Osteocyte (in vitro differentiated cells): ENCODE measurements at places on chromosomes 1 and 21. TPM values are rescaled to one million over a fixed set of nuclear protein-coding genes. Genes with fewer than 3 reads are reported as not detected.

Gene SPRR2A
- total RNA-seq, result not detected in 2 replicates

Gene MSH4
- total RNA-seq, result 0.62 and 0.68 TPM in 2 replicates

DNA sequence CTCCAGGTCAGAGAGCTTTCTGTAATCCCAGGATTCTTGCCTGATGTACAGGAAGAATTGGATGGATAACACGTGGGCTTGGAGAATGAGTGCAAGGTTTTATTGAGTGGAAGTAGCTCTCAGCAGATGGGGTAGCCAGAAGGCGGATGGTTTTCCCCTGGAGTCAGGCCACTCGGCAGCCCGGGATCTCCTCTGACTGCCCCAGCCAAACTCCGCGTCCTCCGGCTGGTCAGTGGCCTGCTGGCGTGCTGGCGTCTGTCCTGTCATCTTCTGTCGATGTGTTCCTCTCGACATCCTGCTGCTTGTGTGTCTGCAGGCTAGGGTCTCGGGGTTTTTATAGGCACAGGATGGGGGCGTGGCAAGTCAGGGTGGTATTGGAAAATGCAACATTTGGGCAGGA is 27.4 kb upstream of the GJA9 start:
- no peaks in the 10 kb centered on the region for H3K27me3 ChIP-seq
- H3K4me3 ChIP-seq, result no peak overlapping the region
- no peak overlapping the region for H3K27ac ChIP-seq

DNA sequence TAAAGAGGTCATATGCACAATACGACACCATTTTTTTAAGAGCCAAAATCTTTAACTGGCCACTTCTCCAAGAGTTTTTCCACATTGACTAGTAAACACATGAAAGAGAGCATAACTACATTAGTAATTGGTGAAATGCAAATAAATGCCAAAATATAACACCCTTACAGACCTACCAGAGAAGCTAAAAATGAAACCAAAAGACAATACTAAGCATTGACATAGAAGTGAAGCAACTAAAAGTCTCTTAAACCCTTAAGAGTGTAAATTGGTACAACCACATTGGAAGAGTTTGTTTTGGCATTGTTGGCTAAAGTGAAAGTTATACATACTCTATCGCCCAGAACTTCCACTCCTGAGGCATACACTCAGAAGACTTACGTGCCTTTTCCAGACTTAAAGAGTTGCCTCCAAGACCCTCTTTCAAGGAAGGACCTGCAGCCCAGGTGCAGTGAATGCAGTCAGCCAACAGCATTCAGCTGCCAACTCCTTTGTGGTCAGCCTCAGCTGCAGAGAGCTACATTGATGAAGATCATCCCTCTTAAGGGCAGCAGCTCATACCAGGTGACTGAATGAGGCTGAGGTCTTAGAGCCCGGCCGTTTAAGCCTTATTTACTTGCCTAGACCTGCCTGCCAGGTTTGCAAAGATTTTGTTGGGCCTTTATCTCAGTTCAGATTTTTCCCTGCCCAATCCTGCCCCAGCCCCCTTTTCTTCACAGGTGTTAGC is 839.1 kb upstream of the ADGRL2 start:
- no peak overlapping the region for H3K27ac ChIP-seq
- no peaks in the 10 kb centered on the region for H3K27me3 ChIP-seq
- no peaks in the 10 kb centered on the region for H3K4me1 ChIP-seq
- H3K36me3 ChIP-seq, result no peaks in the 10 kb centered on the region
- no peak overlapping the region for H3K4me3 ChIP-seq
- no peak for DNase-seq

DNA sequence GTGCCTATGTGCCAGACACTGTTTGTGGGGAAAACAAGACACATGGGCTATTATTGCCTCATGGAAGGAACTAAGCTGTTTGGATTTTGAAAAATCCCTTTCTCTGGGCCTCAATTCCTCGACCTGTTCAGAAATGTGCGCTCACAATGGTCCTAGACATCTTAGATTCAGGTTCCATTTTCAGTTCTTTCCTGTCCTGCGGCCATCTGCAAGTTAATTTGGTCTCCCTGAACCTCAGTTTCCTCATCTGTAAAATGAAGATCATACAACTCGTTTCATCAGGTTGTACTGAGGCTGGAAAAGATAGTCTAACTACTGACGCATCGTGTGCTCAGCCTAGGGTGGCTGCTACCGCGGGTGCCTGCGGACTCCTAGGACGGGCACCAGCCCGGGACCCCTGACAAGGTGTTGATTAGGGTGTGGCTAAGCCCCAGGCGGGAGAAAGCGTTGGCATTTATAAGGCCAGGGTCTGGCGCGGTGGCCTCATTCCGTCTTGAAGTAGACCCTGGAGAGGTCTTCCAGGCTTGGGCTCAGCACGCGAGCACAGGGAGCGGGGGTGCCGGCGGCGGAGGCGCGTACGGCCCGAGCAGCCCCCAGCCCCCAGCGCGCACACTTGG is 493 bp upstream of the ELOA start:
- peaks cover 35% of the 10 kb centered on the region for H3K4me1 ChIP-seq
- peaks cover 4% of the 10 kb centered on the region for H3K36me3 ChIP-seq
- DNase-seq, result no peak
- H3K4me3 ChIP-seq, result peak overlapping the region; percentile 82

- peaks cover 44% of the 10 kb centered on the region for H3K36me3 ChIP-seq
- H3K4me1 ChIP-seq, result no peaks in the 10 kb centered on the region
- H3K27me3 ChIP-seq, result no peaks in the 10 kb centered on the region
- no peak overlapping the region for H3K27ac ChIP-seq
Observed at GRCh38 chr1:11124965-11125364, 25.3 kb upstream of the EXOSC10 start.

DNA sequence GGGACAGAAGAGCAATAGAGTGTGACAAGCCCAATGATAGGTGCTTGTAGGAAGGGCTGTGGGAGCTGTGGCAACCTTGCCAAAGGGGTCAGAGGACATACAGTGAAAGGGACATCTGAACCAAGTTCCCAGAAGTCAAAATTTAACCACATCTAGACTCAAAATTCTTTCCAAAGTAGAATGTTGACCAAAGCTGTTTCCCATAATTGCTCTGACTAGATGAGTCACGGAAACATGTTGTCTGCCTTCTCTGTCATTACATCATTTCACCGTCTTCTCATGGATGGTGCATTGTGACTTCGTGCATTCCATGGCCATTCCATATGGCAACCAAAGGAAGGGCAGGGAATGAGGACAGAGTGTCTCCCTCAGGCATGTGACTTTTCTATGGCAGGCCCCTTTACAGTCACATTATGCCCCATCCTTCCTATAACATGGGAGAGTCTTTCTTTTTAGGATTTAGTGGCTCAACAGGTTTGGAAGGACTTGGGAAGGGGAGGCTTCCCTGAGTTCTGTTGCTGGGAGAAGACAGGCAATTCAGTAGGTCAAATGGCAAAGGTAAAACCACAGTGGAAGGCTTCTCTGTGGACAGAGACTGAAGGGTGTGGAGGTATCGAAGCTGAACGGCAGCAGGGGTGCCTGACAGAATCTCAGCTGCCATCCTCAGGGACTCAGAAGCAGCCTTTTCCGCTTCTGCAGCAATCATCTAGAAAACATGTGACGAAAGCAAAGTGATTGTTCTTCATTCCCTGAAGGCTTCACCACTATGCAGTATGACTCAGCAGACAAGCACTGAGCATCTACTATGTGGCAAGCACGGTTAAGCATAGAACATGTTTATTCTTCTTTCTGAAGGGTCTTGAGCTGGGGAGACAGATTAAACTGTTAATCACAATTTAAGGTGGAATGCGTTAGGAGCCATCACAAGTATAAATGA is 24.7 kb downstream of the NPHS2 start:
- DNase-seq, result no peak
- H3K4me3 ChIP-seq, result no peak overlapping the region
- no peaks in the 10 kb centered on the region for H3K27me3 ChIP-seq
- no peaks in the 10 kb centered on the region for H3K36me3 ChIP-seq

DNA sequence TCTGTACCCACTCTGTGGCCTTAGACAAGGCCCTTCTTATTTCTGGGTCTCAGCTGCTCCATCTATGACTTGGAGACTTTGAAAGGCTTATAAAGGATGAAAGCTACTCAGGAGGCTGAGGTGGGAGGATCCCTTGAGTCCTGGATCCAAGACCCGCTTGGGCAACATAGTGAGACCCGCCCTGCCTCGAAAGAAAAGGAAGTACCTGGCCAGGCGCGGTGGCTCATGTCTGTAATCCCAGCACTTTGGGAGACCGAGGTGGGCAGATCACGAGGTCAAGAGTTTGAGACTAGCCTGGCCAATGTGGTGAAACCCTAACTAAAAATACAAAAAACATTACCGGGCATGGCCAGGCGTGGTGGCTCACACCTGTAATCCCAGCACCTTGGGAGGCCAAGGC is 13.4 kb downstream of the ID3 start:
- peaks cover 5% of the 10 kb centered on the region for H3K4me1 ChIP-seq
- no peaks in the 10 kb centered on the region for H3K27me3 ChIP-seq
- H3K36me3 ChIP-seq, result no peaks in the 10 kb centered on the region
- DNase-seq, result no peak

DNA sequence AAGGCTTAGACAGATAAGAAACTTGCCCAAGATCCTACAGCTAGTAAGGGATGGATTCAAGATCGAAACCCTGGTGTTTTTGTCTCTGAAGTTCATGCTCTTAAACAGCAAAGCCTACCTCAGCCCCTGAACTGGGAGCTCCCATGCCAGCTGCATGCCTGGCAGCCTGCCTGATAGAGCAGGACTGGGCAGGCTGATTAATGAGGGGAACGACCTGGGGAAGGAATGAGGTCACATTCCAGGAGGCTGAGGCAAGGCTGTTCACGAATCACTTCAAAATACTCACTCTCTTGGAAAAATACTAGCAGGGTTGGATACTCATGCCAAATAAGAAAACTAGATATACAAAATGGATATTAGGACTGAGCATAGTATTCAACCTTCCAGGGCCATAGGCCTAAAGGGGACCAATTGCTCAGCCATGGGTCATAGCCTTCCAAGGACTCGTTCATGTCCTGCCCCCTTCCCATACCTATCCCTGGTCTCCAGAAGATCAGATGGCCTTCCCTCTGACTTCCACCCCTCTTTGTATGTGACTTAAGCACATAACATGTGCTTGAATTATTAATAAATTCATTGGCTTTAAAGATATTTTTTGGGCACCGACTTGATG is 15.6 kb upstream of the TACSTD2 start:
- H3K4me1 ChIP-seq, result peaks cover 12% of the 10 kb centered on the region
- H3K4me3 ChIP-seq, result no peak overlapping the region
- DNase-seq, result no peak
- H3K27ac ChIP-seq, result no peak overlapping the region

DNA sequence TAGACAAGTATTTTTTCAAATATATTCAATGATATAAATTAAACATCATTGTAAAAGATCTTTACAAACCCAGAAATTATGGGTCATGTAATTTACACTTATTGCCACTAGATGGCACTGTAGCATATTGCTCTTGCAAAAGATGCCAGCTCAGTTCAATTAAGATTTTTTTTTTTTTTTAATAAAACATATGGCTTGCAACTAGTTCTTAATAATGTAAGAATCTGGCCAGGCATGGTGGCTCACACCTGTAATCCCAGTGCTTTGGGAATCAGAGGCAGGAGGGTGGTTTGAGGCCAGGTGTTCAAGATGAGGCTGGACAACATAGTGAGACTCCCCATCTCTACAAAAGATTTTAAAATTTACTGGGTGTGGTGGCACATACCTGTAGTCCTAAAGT is 49.4 kb upstream of the DESI2 start:
- H3K4me1 ChIP-seq, result peaks cover 9% of the 10 kb centered on the region
- no peak for DNase-seq
- H3K27ac ChIP-seq, result no peak overlapping the region
- H3K36me3 ChIP-seq, result no peaks in the 10 kb centered on the region

Gene MTF2
- total RNA-seq, result 24.9 and 26.2 TPM in 2 replicates

GRCh38 chr1:1827089-1827848 is 49.0 kb upstream of the NADK start:
- no peaks in the 10 kb centered on the region for H3K27me3 ChIP-seq
- H3K27ac ChIP-seq, result peak overlapping the region; percentile 63
- H3K36me3 ChIP-seq, result peaks cover 17% of the 10 kb centered on the region
- H3K4me1 ChIP-seq, result peaks cover 24% of the 10 kb centered on the region

Gene ERICH3
- not detected in 2 replicates for total RNA-seq
